ENCODE measurements at places on chromosomes 4 and X. TPM values are rescaled to one million over a fixed set of nuclear protein-coding genes. Genes with fewer than 3 reads are reported as not detected.

DNA sequence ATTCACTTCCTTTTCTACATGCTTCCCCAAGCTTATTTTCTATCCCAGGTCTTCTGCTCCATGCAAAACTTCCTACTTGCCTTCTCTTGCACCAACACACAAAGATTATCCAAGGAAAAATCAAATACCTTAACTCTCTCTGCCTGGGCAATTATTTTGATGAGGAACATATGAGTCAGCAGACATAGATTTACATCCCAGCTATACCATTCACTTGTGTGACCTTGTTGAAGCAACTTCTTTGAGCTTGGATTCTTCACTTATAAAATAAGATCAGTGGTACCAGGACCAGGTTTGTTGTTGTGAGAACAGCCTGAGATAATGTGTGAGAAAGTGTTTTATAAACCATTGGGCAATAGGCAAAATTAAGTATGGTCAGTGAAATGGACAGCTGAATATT, 39.1 kb upstream of the TMEM192 start:
- no peaks in the 10 kb centered on the region for H3K36me3 ChIP-seq
- no peak overlapping the region for H3K4me3 ChIP-seq
- DNase-seq, result no peak
- H3K27ac ChIP-seq, result no peak overlapping the region
- H3K4me1 ChIP-seq, result peaks cover 8% of the 10 kb centered on the region

DNA sequence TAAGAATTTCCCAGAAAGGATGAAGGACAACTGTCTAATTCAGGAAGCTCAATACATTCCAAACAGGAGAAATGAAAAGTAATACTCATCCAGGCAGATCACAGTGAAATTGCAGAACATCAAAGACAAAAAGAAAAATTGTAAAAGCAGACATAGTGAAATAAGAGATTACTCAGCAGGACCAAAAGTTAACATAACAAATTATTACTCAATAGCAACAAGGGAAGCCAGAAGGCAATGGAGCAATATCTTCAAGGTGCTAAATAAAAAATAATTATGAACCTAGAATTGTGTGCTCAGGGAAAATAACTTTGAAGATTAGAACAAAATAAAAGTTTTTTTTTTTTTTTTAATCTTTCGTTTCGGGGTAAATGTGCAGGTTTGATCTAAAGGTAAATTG, 30.5 kb upstream of the ENPP6 start:
- no peaks in the 10 kb centered on the region for H3K36me3 ChIP-seq
- H3K27me3 ChIP-seq, result peaks cover 8% of the 10 kb centered on the region
- no peaks in the 10 kb centered on the region for H3K4me1 ChIP-seq
- no peak overlapping the region for H3K27ac ChIP-seq
- H3K4me3 ChIP-seq, result no peak overlapping the region

DNA sequence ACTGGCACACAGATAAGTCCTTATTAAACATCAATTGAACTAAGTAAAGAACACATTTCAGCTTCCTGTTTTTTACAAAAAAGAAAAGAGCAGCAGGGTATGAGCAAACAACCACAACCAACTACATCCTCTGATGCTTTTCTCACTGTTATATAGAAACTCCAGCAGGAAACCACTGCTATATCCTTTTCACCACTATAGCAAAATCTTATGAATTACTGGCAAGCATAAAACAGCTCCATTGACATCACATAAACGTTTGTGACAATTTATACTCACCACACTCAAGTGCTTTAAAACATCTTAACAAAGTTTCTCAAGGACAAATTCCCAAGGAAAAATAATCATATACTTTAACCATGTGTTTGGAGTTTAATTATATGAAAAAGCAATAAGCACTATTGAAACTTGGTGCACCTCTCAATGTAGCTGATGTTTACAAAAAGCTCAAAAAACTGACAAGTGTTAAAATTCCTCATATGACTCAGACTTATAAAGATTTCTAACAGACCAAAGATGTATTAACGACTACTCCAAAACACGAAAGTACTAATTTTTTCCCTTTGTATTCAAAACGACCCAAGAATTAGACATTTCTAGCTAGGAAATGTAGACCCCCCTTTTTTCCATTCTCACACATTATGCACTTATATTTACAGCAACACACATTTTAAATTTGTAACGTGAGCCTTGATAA, 12.9 kb downstream of the GPRIN3 start:
- peaks cover 18% of the 10 kb centered on the region for H3K4me1 ChIP-seq
- no peak overlapping the region for H3K27ac ChIP-seq
- peaks cover 11% of the 10 kb centered on the region for H3K27me3 ChIP-seq
- DNase-seq, result no peak

- H3K36me3 ChIP-seq, result no peaks in the 10 kb centered on the region
- H3K4me1 ChIP-seq, result no peaks in the 10 kb centered on the region
- H3K27me3 ChIP-seq, result no peaks in the 10 kb centered on the region
Observed at GRCh38 chr4:157776930-157777528, 395.8 kb downstream of the GASK1B start.

DNA sequence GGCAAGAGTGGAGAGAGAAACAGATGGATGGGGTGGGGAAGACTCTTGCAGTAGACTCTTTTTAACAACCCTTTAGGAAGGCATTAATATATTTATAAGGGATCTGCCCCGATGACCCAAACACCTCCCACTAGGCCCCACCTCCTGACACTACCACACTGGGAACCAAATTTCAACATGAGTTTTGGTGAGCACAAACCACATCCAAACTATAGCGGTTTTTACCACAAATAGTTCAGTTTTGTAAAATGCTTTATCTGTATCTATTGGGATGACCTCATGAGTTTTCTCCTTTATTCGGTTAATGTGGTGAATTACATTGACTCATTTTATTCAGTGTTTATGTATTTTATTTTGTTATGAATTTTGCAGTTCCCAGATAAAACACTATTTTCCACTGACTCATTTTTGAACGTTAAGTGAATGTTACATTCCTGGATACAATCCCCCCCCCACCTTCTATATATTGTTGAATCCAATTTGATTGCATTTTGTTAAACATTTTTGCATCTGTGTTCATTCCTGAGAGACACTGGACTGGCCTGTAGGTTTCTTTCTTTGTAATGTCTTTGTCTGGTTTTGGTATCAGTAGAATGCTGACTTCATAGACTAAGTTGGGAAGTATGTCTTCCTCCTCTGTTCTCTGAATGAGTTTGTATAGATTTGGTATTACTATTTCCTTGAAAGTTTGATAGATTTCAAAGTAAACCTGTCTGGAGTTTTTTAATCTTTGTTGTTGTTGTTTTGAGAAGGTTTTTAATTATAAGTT, 13.9 kb upstream of the CPLX1 start:
- 0 out of 2 replicates have a peak, but pooled peaks cover under 1% of the 10 kb centered on the region for H3K4me1 ChIP-seq
- H3K27me3 ChIP-seq, result no peaks in the 10 kb centered on the region
- H3K36me3 ChIP-seq, result peaks cover 47% of the 10 kb centered on the region
- H3K4me3 ChIP-seq, result no peak overlapping the region
- DNase-seq, result no peak

The RS1 gene
- not detected for total RNA-seq

GRCh38 chr4:8582436-8582835, 2.2 kb downstream of the GPR78 start:
- no peak overlapping the region for H3K27ac ChIP-seq
- H3K4me1 ChIP-seq, result no peaks in the 10 kb centered on the region
- H3K4me3 ChIP-seq, result no peak overlapping the region
- peaks cover 51% of the 10 kb centered on the region for H3K27me3 ChIP-seq
- H3K36me3 ChIP-seq, result no peaks in the 10 kb centered on the region
- no peak for DNase-seq

DNA sequence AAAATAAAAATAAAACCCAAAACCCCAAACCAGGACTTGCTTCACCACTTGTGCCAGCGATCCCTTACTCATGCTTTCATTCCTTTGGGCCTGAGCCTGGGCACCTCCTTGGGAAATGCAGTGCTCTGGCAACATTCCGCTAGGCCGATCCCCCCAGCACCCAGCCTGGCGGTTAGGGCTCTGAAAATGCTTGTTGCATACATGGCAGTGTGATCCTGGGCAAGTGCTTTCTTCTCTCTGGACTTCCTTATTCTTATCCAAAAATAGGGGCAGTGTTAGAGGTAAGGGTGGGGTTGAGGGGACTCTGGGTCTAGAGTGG, 4.6 kb downstream of the ZNF185 start:
- H3K4me1 ChIP-seq, result no peaks in the 10 kb centered on the region
- peaks cover 3% of the 10 kb centered on the region for H3K27me3 ChIP-seq
- DNase-seq, result no peak
- no peak overlapping the region for H3K27ac ChIP-seq
- no peaks in the 10 kb centered on the region for H3K36me3 ChIP-seq
- H3K4me3 ChIP-seq, result no peak overlapping the region

GRCh38 chr4:87868522-87868921, 35.8 kb downstream of the MEPE start:
- no peak for DNase-seq
- no peak overlapping the region for H3K4me3 ChIP-seq
- no peaks in the 10 kb centered on the region for H3K27me3 ChIP-seq
- no peaks in the 10 kb centered on the region for H3K36me3 ChIP-seq
- H3K27ac ChIP-seq, result no peak overlapping the region
